ENCODE measurements at places on chromosomes 16 and 17.

DNA sequence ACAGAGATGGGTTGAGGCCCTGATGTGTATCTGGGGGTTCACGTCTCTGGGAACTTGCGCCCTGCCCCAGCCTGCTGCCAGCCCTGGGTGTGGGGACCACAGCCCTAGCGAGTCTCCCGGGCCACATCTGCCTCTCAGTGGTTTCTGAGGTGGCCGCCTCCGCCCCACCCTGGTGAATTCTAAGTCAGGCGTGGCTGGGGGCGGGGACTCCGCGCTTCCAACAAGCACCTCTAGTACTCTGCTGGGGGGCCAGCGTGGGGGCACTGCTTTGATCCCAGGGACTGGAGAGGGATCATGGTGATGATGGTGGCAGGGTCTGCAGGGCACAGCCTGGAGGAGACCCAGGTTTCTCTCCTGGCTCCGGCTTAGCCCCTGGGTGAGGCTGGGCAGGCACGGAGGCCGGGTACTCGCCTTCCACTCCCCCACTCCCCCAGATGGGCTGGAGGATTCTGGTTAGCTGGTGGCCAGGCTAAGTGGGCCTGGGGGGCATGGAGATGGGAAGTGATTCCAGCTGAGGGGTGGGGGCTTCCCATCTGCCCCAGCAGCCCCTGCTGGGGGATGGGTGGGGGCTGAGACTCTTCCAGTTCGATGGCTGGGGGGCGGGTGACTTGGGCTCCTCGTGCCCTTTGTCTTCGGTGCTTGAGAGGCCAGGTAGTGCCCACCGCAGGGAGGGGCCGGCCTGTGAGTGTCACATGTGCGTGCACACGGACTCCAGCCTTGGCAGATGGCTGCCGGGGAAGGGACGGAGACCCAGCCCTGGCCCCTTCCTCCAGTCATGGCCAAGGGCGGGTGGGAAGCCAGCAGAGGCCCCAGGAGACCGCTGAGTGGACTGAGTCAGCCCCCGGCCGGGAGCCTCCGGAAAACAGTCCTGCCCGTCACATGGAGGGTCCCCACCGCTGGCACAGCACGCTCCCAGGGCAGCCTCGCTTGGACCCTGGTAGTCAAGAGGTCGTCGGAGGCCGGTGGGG, 3.9 kb downstream of the GLIS2 start:
- no peak for DNase-seq

DNA sequence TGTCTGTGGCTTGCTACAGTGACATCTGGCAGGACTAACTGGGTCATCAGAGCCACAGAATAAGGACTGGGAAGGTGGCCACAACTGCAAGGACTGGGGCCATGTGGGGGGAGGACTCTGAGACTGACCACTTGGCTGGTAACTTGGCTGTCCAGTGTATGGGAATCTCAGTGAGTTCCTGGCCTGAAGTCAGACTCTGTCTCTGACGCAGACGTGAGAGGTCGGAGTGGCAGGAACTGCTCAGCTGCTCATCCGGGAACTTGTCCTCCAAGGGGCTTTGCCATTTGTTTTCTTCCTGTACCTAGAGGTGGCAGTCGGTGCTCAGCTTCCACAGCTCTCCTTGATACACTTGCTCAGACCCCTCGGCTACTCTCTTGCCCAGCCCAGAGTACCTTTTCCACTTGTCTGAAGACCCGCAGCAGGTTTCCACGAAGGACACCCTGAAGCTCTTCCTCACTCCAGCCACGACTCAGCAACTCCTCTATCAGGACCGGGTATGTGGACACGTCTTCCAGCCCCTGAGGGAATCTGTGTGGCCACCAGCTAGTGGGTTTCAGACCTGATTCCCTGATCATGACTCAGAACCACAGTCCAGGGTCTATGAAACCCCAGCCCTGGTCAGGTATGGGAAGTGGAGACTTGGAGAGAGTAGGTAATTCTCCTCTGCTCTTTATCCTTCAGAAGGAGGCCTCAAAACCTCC, 7.3 kb upstream of the DPEP3 start:
- DNase-seq: no peak

DNA sequence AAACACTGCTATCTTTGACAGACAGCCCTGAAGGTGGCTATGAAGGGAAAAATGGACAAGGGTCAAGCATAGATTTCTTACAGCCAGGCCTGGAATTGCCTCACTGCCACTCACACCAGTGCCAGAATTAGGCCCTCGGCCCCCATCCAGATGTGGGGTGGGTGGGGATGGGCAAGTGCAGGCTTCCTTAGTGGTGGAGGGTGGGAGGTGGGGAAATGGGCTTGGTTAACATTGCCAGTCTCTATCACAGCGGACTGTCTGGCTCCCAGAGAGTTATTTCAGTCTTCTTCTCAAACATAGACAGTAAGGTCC, 24.9 kb downstream of the B9D1 start:
- no peak for DNase-seq

GRCh38 chr17:2053380-2054261, 1.3 kb upstream of the HIC1 start:
- DNase-seq: peak; percentile 77

GRCh38 chr17:20184977-20185619, 175.9 kb downstream of the SPECC1 start:
- DNase-seq: no peak

- DNase-seq: no peak
Observed at GRCh38 chr17:80106176-80106575, 4.8 kb downstream of the GAA start.

DNA sequence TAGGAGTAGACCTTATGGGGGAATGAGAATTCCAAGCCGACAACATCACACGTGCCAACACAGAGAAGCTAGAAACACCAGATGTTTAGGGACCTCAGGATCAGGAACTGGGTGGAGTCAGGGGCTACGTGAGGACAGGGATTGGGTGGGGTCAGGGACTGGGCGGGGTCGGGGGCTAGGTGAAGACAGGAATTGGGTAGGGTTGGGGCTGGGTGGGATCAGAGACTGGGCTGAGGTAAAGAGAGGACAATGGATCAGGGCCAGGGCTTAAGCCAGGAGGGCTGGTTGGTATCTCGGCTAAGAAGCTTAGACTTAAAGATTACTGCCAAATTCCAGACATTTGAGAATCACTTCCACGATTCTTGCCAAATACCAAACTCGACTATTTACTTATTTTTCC, 11.6 kb downstream of the TEKT5 start:
- DNase-seq: no peak

GRCh38 chr16:66660422-66661209, 35.9 kb downstream of the CMTM4 start:
- DNase-seq: no peak

All from stimulated activated CD4-positive, alpha-beta T cell treated with anti-CD3 and anti-CD28 coated beads, TNF-alpha, amount 100 ng/mL, for 48 hours (primary cell).